ENCODE measurements at places on chromosomes 7 and 10.

DNA sequence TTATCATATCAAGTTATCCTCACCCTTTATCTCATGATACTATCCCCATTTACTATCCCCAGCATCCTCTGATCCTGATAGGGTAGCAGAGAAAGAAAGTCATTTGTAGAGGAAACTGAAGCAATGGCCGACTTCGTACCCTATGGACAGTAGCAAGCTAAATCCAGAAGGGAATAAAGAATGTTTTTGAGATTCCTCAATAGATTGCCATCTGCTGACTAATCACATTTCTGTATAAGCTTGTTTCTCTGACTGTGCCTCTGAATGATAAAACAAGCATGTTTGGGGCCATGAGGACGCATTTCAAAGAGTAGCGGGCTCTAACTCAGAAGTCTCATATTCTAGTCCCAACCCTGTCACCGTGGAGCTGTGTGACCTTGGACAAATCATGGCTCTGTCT, 13.2 kb upstream of the FAM107B start:
- DNase-seq: no peak

- DNase-seq: no peak
These were observed 119.3 kb downstream of the CABCOCO1 start for GRCh38 chr10:61781969-61782403.

GRCh38 chr10:47026301-47027107, 115.3 kb downstream of the PTPN20 start:
- DNase-seq: no peak

GRCh38 chr7:90720984-90721760, 125.1 kb downstream of the CDK14 start:
- peak; percentile 92 for DNase-seq

DNA sequence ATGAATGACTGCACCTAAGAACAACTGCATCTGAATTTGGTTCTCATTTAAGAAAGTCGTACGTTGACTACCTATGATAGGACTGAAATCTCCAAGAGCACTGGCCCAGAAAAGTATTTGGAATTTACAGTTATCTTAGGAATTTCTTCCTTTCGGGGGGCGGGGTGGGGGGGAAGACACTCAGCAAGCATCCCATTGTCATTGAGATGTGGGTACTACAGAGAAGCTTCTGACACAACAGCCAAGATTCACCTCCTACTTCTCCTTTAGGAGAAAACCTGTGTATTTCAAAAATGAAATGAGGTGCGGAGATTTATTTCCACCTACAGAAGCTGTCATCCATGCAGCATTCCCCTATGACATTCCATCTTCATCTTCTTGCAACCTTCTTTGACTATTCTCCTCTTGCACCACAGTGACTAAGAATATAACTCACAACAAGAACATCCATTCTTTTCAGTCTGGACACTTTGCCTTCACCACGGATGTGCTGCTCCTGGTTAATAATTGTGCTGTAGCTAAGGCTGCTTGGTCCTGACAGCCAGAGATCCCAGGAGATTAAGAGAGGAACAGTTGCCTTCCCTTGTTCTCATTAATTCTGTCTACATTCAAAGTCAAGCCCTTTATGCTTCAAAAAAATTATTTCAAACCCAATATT, 98.4 kb upstream of the FRMD4A start:
- no peak for DNase-seq

GRCh38 chr10:1645896-1646295, 91.4 kb downstream of the ADARB2 start:
- DNase-seq: no peak

GRCh38 chr7:28815928-28816373, 142.2 kb downstream of the TRIL start:
- DNase-seq: no peak

DNA sequence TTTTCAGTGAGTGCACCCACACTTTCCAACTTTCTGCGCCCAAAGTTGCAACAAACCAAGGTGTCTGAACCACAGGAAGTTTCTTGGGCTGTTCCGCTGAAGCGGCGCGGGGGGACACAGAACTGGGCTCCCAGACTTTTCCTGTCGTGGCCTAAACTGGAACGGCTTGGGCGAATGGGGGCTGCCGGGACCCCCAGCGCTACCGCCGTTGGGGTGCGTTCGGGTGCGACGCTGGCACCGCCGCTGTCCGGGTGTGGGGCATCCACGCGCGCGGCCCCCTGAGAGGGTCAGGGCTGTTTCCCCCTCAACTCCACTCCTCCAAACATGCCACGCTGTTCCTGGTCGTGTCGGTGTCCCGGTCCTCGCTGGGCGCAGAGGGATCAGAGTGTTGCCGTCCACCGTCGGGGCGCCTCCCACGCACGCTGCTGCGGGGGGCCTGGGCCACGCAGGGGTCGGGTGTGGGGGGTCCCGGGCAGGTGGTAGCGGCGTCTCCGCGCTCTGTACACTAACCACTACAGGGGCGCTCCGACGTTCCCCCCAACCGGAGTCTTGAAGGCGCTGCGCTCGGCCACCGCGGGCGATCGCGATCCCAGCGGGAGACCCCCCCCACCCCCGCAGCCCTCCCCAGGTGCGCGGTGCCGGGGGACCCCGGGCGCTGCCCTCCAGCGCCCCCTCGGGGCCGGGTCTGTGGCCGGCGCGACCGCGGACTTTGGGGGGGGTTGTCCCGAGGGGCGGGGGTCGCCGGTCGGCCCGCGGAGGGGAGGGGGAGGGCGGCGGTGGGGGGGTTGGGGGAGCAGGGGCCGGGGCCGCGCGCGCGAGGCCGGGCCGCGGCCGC, 2.2 kb upstream of the CUX1 start:
- peak; percentile 37 for DNase-seq

GRCh38 chr10:25405871-25406270, 231.1 kb downstream of the GPR158 start:
- DNase-seq: no peak

DNA sequence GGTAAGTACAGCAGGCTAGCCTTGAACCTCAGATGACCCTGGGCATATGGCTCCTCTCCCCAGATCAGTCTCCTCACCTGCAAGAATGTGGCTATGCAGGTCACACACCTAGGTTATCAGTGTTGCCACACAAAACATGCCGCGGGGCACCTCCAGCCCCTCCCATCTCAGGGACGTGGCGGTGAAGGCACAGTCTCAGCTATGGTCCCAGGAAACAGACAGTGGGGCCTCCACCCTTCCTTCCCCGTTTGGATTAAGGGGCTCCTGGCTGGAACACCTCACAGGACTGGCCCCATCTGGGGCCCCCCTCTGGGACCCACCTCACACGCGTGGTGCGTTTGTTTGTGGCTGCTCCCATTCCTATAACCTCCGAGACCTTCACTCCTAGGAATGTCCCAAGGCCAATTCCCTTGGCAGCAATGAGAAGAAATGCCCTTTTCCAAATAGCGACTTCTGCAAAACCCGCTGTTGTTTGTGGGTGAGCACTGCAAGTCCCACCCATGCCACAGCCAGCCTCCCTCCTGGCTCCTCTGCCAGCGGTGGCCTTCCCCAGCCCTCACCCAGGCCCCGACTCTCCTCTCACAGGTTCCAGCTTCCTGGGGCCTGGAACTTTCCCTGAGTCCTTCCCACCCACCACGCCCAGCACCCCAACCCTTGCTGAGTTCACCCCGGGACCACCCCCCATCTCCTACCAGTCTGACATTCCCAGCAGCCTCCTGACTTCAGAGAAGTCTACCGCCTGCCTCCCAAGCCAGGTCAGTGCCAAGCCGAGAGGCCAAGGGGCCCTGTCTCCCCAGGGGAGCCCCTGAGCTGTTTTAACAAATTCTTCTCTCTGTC, 17.1 kb downstream of the ZMIZ2 start:
- no peak for DNase-seq

- no peak for DNase-seq
These were observed 1.1 kb upstream of the BNIP3 start for GRCh38 chr10:131982796-131983195.

DNA sequence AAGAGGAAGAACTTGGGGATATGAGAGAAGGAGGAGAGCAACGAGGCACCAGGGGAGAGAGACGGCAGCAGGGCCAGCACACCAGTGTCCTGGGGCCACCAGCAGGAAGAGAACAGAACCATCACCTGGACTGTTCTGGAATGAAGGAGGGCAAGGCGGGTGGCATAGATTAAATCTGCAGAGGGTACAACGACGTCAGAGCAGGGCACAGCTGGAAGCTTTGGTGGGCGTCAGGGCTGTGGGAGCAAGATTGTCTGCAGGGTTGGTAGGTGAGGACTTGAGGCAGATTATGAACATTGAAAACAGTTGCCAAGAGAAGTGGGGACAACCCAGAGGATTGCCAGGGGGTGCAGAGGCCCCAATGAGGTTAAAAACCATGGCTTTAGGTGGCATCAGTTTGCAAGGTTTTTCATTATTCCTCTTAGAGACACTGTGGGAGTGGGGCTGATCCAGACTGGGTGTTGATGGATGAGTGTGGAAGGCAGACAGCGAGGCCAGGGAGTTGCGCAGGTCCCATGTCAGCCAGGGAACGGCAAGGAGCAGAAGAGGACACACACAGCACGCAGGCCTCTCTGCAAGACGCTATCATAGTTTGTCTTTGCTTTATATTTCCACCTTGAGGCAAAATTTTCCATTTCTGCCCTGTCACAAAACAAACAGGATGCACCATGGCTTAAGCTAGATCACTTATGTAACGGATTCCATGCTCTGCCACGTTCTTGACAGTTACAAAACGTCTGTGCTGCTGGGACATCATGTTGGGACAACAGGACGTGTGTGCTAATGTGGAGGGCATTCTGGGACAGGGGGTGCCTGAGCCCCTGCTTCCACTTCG, 52.5 kb upstream of the LEP start:
- no peak for DNase-seq

GRCh38 chr10:22086730-22087401, 83.3 kb upstream of the DNAJC1 start:
- DNase-seq: peak; percentile 81

DNA sequence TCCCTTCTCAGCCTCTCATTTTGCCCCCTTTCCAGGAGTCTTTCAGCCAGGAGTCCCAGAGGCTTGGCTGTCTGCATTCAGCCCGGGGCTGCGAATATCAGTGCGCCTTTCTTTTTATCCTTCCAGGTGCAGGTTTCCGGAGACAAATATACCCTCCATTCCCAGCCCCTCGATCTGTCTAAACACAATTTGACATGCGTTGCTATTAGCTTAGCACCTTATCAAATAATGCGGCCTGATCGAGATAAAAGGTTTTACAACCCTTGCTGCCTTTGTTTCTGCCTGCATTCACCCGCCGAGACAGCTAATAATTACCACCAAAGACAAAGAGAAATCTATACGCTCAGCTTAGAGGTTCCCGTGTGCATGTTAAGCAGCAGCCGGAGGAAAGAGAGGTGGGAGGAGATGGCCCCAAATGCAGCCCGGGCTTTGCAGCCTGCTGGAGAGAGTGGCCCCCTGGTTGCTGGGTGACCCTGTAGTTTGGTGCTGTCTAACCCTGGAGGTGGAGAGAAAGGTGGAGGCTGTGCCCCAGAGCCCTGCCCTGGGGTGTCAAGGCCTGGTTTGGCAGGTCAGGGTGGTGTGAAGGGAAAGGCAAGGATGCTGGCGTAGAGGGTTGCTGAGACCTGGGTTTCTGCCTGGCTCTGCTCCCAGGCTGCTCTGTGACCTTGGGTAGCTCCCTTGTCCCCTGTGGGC, 185.3 kb downstream of the RPS24 start:
- DNase-seq: no peak

GRCh38 chr7:130141161-130141883, 63.9 kb downstream of the TMEM209 start:
- DNase-seq: no peak

GRCh38 chr7:67462781-67463191, 466.2 kb downstream of the TYW1 start:
- no peak for DNase-seq

GRCh38 chr7:128934361-128935341, 3.1 kb upstream of the IRF5 start:
- DNase-seq: no peak

DNA sequence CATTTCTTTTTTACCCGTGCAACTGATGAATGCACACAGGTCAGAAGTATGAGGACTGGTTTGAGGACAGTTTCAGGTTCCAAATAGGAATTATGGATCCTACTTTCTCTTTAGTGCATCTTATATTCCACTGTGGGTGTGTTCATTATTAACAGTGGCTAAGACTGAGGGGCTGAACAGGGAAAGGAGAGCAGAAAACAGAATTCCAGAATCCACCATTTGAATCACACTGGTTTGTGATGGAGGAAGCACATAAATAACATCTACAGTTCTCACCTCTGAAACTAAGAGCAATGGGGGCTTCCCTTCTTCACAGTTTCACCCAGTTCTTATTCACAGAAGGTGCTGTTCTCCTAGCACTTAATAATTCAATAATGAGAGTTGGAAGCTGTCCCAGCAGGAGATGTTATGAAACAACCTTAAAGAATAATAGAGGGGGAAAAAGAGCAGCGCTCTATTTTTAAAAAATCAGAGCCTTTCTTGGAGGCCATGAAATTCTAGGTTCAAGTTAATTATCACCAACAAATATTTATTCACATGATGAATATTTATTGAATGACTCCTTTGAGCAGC, 205.1 kb downstream of the CREB5 start:
- DNase-seq: no peak

DNA sequence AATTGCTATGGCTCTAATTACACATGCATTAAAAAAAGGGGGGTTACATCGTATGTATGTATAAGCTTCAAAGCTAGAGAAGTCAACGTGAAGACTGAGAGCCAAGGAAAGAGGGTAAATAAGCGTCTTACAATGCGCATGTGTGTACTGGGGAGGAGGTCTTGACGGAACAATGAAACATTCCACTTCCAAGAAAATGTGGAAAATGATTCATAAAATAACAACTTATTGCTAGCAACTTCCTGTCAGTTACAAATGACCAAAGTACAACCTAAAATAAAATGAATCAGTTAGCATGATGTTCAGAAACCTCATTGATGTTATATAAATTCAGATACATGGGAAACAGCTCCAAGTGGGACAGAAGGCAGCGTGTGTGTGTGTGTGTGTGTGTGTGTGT, 104.1 kb upstream of the RHEB start:
- no peak for DNase-seq

GRCh38 chr10:113038183-113038582, 88.1 kb downstream of the TCF7L2 start:
- no peak for DNase-seq

DNA sequence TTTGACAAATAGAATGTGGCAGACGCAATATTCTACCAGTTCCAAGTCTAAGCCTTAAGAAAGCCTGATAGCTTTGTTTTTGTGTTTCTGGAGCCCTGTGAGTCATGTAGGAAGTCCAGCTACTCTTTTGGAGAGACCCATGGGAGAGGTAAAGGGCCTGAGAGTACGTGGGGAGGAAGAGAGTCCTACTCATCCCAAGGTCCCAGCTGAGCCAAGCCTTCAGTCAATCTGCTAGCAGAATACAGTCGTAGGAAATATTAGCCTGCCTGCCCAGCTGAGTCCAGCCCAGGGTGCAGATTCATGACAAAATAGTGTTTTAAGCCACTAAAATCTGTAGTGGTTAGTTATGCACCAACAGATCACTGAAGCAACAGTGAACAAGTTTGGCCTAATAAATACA, 9.0 kb upstream of the GNA12 start:
- DNase-seq: peak; percentile 36

GRCh38 chr7:106063024-106063423, 49.1 kb downstream of the SYPL1 start:
- no peak for DNase-seq

- DNase-seq: no peak
These were observed 242.3 kb upstream of the SP8 start for GRCh38 chr7:21029006-21029405.

- DNase-seq: peak; percentile 91
These were observed 166.0 kb downstream of the SNX13 start for GRCh38 chr7:17774248-17774647.

All from myocyte (in vitro differentiated cells).